RKO (cell line): ENCODE measurements at places on chromosomes 7 and 10.

- DNase-seq = no peak
These were observed 982.8 kb upstream of the SORCS1 start for GRCh38 chr10:108147346-108147745.

DNA sequence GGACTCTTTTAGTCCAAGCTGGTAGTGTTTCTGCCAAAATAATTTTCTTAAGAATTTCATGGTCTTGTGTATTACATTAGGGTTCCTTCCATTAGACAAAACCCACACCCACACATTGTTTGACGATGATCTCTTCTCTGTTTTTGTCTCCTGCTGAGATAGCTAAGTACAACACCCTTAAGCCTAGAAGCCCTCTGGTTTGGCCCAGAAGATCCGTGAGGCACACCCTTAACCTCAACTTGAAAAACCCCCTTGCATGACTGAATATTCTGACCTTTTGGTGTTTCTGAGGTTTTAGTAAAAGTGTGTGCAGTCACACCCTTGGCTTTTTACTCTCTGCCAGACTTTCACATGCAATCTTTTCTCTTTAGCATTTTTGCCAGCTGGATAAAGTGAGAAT is 29.3 kb upstream of the ERCC6 start:
- no peak for DNase-seq

GRCh38 chr10:34522546-34522945 is 292.6 kb downstream of the PARD3 start:
- no peak for DNase-seq

DNA sequence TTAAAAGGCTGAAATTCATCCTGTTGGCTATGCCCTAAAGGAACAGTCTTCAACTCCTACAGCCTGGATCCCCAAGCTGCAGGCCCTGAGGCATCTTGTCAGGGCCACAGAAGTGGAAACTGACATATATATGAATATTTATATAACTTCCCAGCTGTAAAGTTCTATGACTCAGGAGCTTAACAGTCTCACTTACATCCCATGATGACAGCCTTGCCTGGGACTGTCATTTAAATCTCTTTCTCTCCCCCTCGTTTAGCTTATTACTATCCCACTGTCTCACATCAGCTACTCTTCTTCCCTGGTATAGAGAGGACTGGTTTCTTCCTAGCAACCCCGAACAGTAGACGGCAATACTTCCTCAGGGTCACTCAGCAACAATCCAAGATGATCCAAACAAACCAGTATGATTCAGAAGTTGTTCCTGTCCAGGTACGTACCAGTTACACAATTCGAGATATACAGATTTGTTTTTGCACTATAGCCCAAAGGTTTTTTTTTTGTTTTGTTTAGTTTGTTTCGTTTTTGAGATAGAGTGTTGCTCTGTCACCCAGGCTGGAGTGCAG is 22.7 kb downstream of the KIAA1549 start:
- DNase-seq = no peak

DNA sequence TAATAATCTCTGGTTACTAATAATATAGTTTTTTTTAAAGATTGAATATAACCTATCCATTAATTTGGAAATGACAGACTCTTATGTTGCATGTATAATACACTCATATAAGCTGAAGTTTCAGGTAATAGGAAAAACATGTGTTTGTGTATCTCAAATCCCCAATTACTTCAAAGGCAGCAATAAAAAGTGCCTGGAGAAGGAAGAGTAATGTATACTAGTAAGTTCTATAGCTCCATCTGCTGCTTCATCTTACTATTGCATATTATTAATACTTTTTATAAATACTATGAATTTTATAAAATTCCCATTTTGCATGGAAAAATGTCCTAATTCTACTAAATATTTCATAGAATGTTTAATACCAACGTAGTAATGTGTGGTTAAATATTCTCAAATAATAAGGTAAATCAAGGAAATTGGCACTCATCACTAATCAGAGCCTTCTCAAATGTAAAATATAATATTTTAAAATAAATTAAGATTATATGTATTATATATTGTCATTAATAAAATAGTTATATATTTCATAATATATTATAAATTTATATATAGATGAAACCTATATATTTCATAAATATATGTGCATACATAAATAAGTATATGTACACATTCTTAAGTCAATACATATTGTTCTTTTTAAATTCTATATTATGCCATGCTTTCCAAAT is 311.9 kb downstream of the HGF start:
- peak; percentile 75 for DNase-seq

DNA sequence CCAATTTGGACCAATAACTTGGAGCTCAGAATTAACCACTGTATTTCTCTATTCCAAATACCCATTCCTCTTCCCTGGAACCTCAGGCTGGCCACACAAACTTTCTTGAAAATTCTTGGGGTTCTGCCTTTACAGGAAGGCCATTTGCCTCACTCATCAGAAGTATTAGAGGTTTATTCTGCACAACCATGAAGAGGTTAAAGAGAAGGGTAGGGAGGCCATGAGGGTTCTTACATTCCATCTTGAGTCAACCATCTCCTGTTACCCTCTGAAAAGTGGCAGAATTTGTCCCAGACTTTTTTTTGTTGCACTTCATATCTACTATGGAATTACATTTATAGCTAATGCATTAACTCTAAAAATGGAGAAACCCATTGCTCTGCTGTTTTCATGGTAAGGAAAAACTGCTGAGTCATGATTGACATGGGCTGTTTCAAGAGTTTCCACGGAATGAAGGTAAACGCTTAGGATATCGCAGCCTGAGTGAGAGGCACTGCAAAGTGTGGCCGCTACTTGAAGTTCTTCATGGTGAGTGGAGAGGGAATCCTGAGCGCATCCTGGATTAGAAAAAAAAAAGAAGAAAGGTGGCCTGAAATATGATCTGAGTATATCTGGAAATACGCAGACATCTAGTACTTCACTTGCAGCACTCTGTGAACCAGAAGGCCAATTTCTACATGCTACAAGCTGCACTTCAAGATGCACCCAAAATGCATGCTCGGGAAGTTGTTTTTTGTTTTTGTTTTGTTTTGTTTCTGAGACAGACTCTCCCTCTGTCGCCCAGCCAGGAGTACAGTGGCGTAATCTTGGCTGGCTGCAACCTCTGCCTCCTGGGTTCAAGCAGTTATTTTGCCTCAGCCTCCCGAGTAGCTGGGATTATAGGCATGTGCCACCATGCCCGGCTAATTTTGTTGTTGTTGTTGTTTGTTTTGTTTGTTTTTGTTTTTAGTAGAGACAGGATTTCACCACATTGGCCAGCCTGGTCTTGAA is 83.7 kb downstream of the KIAA1217 start:
- DNase-seq = no peak

DNA sequence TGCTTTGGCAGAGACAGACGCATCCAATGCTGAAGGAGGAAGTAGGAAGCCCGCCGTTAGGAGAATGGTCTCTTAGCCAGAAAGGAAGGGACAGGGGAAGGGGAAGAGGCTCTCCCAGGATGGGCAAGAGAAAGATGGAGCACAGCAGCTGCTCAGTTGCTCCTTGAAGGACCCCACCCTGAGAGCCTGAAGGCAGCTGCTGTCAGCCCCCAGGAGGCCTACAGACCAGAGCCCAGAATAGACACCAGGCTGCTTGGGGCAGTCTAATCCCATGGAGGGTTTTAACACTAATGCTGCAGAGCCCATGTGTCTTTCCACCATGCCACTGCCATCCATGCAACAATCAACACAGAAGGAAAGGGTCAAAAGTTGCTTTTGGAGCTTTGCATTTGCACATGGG is 3.5 kb upstream of the C7orf33 start:
- DNase-seq = no peak

GRCh38 chr7:157493017-157493416 is 156.2 kb downstream of the DNAJB6 start:
- peak; percentile 34 for DNase-seq

DNA sequence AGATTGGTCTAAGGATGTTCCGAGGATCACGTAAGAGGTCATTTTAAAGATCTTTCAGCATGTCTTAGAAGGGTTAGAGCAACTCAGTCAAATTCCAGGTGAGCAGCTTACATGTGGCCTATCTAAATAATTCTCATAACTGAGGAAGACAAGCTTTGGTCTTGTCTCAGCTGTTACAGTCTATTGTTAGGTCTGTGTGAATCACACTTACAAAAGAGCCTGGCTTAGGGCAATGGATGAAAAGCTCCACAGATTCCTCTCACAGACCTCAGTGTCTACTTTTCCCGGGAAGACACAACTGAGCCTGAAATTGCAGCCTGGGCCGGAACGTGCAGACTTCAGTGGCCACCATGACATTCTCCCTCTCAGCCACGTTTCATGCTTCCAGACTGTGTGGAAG is 173.1 kb downstream of the INHBA start:
- DNase-seq = no peak

- DNase-seq = peak; percentile 11
These were observed 180.2 kb upstream of the FZD1 start for GRCh38 chr7:91083855-91084644.

GRCh38 chr10:3773460-3774017 is 11.5 kb downstream of the KLF6 start:
- DNase-seq = no peak

GRCh38 chr10:7956508-7956907 is 98.0 kb upstream of the GATA3 start:
- peak; percentile 52 for DNase-seq

DNA sequence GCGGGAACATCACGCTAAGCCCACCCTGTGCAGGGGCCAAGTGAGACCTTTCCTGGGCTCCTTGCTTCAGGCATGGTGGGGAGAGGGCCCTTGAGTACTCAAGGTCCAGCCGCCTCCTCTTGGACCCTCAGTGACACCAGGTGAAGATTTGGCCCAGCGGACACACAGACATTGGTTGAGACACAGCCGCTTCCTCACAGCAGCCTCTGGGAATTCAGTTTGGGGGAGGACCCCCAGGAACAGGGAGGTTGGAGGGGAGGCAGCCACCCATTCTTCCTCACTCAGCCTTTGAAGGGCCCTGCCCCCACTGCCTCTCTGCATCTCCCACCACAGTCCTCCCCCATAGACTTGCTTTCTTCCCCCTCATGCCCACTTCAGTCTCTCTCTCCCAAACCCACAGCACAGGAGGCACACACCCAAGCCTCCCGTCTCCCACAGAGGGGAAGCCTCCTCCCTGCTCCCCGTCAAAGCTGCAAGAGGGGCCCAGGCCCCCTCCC is 31.9 kb downstream of the ANXA8 start:
- no peak for DNase-seq

- DNase-seq = peak; percentile 9
These were observed 219.2 kb upstream of the HDAC9 start for GRCh38 chr7:18276380-18276779.

- peak; percentile 56 for DNase-seq
These were observed 14.4 kb upstream of the AHCYL2 start for GRCh38 chr7:129210256-129210988.

- DNase-seq = no peak
These were observed 21.3 kb upstream of the ELN start for GRCh38 chr7:74006451-74007241.

- no peak for DNase-seq
These were observed 14.1 kb upstream of the SLC16A12 start for GRCh38 chr10:89549510-89549909.

- peak; percentile 62 for DNase-seq
These were observed 707 bp downstream of the PTER start for GRCh38 chr10:16437540-16437894.

- no peak for DNase-seq
These were observed 39.9 kb downstream of the TPST1 start for GRCh38 chr7:66245008-66245407.

- peak; percentile 23 for DNase-seq
These were observed 1.3 kb downstream of the OR2F2 start for GRCh38 chr7:143936087-143937009.

DNA sequence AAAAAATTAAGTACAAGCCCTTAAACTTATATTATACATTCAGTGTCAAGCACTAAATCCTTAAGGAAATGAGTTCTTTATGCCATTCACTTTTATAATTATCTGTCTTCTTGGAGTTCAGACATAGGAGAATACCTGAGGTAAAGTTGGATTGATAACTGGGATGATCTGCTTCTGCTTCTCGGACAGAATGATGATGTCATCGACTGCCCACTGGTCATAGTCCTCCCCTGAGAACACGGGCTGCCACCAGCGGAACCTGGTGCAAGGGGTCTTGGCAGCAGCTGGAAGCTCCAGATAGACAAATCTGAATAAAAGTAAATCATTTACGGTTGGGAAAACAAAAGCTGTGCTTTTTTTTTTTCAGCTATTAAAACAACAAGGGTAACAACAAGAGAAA is 148.2 kb upstream of the SLC26A5 start:
- DNase-seq = no peak

- no peak for DNase-seq
These were observed 110.9 kb upstream of the NANOS1 start for GRCh38 chr10:118918587-118918986.

GRCh38 chr10:34102237-34102673 is 712.8 kb downstream of the PARD3 start:
- no peak for DNase-seq

- no peak for DNase-seq
These were observed 14.1 kb downstream of the CFAP46 start for GRCh38 chr10:132928261-132928660.

DNA sequence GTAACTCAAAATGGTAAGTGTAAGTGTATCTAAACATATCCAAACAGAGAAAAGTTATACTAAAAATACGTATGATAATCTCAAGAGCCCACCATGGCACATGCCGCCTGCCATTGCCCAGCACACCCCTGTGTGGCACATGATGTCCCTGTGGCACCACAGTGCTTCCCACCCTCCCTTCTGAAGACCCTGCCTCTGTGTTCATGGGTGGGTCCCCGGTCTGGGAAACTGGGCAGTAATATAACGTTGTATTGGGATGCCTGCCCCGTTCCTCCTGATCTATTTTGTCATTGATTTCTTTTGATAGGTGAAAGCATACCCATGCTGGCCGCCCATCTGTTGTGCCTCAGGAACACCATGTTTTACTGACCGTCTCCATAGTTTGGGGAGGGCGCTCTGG is 296.8 kb upstream of the SHH start:
- no peak for DNase-seq

- DNase-seq = no peak
These were observed 277.9 kb downstream of the SKIDA1 start for GRCh38 chr10:21247592-21247991.

- no peak for DNase-seq
These were observed 45.7 kb upstream of the STRIP2 start for GRCh38 chr7:129388333-129389098.

DNA sequence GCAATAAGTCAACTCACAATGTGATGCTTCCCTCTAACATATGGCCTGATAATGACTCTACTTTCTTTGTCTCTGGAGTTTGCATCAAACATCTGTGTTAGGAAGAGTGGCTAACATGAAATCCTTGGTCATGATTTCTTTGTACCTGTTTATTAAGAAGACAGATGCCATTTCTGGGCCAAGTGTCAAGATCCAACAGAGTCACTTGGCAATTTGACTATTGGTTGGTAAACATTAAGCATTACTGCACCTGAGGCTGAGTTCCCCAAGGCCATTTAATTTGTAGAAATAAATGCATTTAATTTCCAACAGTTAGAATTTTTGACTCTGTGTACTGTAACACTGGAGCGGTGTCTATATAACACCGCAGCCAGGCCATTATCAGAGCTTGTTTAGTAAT is 403.7 kb downstream of the GALNT17 start:
- no peak for DNase-seq

- DNase-seq = no peak
These were observed 102.9 kb upstream of the PAX2 start for GRCh38 chr10:100642295-100642994.

GRCh38 chr7:147859033-147859432 is 731.5 kb upstream of the C7orf33 start:
- no peak for DNase-seq
